Astrocyte (in vitro differentiated cells and primary cell): ENCODE measurements at places on chromosomes 1 and 21. TPM values are rescaled to one million over a fixed set of nuclear protein-coding genes. Genes with fewer than 3 reads are reported as not detected.
A peak's percentile ranks its signal among the peaks of the same experiment; 100 is the strongest.

- H3K36me3 ChIP-seq, result no peaks in the 10 kb centered on the region
- H3K27ac ChIP-seq, result no peak overlapping the region
- no peak for DNase-seq
- no peak overlapping the region for H3K4me3 ChIP-seq
Measured at GRCh38 chr21:45639206-45640000, 4.1 kb upstream of the PCBP3 start.

GRCh38 chr21:43790010-43790524 lies 690 bp downstream of the RRP1 start:
- peak overlapping the region; percentile 87 for H3K27ac ChIP-seq
- H3K27me3 ChIP-seq, result no peaks in the 10 kb centered on the region
- H3K4me1 ChIP-seq, result peaks cover 12% of the 10 kb centered on the region
- peaks cover 28% of the 10 kb centered on the region for H3K36me3 ChIP-seq
- DNase-seq, result no peak

- H3K27ac ChIP-seq, result no peak overlapping the region
- H3K4me1 ChIP-seq, result peaks cover 10% of the 10 kb centered on the region
- no peaks in the 10 kb centered on the region for H3K27me3 ChIP-seq
- H3K4me3 ChIP-seq, result no peak overlapping the region
- H3K36me3 ChIP-seq, result peaks cover 16% of the 10 kb centered on the region
Measured at GRCh38 chr1:204524986-204525385, 8.8 kb downstream of the MDM4 start.

- H3K4me1 ChIP-seq, result peaks cover 27% of the 10 kb centered on the region
- no peaks in the 10 kb centered on the region for H3K27me3 ChIP-seq
- peak overlapping the region; percentile 11 for H3K4me3 ChIP-seq
Measured at GRCh38 chr1:41891199-41891896, 27.4 kb downstream of the HIVEP3 start.

- H3K36me3 ChIP-seq, result no peaks in the 10 kb centered on the region
- H3K27me3 ChIP-seq, result peaks cover 18% of the 10 kb centered on the region
- H3K4me1 ChIP-seq, result no peaks in the 10 kb centered on the region
- DNase-seq, result peak; percentile 34
Measured at GRCh38 chr1:20521960-20522861, 14.3 kb upstream of the MUL1 start.

GRCh38 chr1:48757363-48757762 lies 19.3 kb downstream of the BEND5 start:
- no peaks in the 10 kb centered on the region for H3K36me3 ChIP-seq
- no peaks in the 10 kb centered on the region for H3K27me3 ChIP-seq
- H3K4me3 ChIP-seq, result no peak overlapping the region

DNA sequence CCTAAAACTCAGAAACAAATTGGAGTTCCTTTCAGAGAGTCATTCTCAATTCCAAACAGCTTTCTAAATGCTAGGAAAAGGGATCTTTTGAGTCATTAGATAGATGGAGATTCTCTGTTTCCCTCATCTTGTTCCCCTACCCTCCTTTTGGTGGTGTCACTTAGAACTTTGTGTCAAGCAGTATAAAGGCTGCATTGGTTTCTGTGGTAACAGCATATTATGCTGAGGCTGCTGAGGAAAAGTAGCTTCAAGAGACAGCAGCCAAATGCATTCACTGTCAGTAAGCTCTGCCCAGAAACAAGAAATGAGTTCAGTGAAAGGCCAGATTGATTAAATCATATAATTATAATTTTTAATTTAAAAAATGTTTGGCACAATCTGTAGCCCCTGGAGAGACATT lies 144.1 kb downstream of the LRRC40 start:
- no peaks in the 10 kb centered on the region for H3K36me3 ChIP-seq
- no peak for DNase-seq
- H3K4me1 ChIP-seq, result no peaks in the 10 kb centered on the region

GRCh38 chr1:33381977-33382376 lies 48.9 kb downstream of the PHC2 start:
- no peak for DNase-seq
- H3K27ac ChIP-seq, result no peak overlapping the region
- H3K4me1 ChIP-seq, result peaks cover 27% of the 10 kb centered on the region
- no peaks in the 10 kb centered on the region for H3K27me3 ChIP-seq
- no peak overlapping the region for H3K4me3 ChIP-seq

DNA sequence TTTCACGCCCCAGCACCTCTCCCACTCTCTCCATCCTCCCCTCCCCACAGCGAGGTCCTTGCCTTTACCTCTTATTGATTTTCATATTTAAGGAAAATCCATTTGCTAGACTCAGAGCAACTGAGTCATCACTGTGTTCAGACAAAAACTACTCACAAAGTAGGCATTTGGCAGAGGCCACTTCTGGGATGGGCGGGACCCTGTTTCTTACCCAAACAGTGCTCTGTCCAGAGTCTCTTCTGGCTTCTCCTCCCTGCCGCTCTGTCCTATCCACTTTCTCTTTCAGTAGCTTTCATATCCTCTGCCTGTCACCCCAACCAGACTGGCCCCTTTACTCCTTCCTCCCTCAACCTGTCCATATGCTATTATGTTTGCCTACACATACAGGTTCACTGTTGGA lies 2.4 kb upstream of the NAV1 start:
- H3K4me1 ChIP-seq, result peaks cover 54% of the 10 kb centered on the region
- no peaks in the 10 kb centered on the region for H3K27me3 ChIP-seq
- H3K27ac ChIP-seq, result peak overlapping the region; percentile 66
- H3K36me3 ChIP-seq, result no peaks in the 10 kb centered on the region

DNA sequence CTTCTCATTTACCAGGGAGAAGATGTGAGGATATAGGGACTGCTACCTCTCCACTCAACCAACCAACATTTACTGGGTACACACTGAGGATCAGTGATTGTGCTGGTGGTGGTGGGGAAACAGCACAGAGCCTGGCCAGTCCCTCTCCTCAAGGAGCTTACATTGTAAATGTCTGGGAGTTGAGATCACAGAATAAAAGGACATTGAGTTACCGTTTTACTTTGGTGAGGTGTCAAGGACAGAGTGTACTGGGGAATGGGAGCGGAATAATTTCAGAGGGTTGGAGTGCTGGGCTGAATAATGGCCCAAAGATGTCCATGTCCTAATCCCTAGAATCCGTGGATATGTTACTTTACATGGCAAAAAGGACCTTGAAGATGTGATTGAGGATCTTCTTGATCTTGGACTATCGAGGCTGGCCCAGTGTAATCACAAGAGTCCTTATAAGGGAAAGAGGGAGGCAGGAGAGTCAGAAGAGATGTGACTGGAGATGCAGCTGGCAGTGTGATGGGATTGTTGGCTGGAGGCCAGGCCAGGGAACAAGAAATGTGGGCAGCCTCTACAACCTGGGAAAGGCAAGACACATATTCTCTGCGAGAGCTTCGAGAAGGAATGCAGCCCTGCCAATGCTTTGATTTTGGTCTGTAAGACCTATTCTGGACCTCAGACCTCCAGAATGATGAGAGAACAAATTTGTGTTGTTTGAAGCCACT lies 26.6 kb upstream of the RWDD3 start:
- no peak overlapping the region for H3K4me3 ChIP-seq
- H3K4me1 ChIP-seq, result no peaks in the 10 kb centered on the region
- DNase-seq, result no peak
- no peak overlapping the region for H3K27ac ChIP-seq
- H3K27me3 ChIP-seq, result no peaks in the 10 kb centered on the region

DNA sequence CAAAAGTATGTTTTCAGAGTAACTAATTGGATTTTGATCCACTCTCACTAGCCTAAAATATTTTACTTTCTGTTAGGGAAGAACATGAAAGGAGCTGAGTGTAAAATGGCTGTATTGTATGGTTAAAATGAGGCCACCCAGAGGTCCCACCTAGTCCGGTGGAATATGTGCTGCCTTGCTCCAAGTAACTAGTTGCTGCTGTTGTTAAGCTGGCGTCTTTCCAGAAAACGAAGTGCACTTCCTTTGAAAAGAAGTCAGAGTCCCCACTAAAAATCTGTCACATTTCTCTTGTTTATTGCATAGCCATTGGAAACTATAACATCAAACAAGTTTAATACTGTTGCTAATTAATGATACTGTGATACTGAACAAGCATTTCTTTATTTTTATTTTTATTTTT lies 3.2 kb downstream of the SLC25A33 start:
- no peak overlapping the region for H3K4me3 ChIP-seq
- peak; percentile 46 for DNase-seq
- no peaks in the 10 kb centered on the region for H3K27me3 ChIP-seq
- H3K27ac ChIP-seq, result no peak overlapping the region

DNA sequence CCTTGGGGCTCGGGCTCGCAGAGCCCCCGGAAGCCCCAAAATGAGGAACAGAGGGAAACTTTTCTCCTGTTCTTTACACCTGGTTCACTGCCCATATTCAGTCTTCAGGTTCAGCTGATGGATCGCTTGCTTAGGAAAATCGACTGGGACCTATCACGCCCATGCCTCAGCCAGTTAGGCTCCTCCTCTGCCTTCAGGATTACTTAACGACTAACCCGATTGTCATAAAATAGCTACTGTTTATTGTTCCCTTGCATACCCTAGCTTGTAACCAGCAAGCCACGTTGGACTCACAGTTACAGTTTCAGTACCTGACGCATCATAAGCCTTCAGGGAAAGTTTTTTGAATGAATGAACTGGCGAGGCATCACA lies 692 bp downstream of the TARDBP start:
- no peaks in the 10 kb centered on the region for H3K27me3 ChIP-seq
- peaks cover 25% of the 10 kb centered on the region for H3K36me3 ChIP-seq
- H3K27ac ChIP-seq, result peak overlapping the region; percentile 100
- DNase-seq, result peak; percentile 32
- H3K4me3 ChIP-seq, result peak overlapping the region; percentile 90

Gene PLEKHA6
- 1.5 and 2.7 TPM in 2 replicates for total RNA-seq

Gene NPPA
- not detected in 2 replicates for total RNA-seq

Gene ST6GALNAC5
- total RNA-seq, result 0.19 and 1.3 TPM in 2 replicates

Gene RALGPS2
- total RNA-seq, result 33.6 and 35.4 TPM in 2 replicates

Gene NBPF6
- not detected in 2 replicates for total RNA-seq
